Activated CD8-positive, alpha-beta memory T cell treated with anti-CD3 and anti-CD28 coated beads for 1 hour (primary cell): ENCODE measurements at places on chromosomes 6 and 20.

- no peak for DNase-seq
Observed at GRCh38 chr6:55980627-55981211, 105.3 kb upstream of the BMP5 start.

- no peak for DNase-seq
Observed at GRCh38 chr20:33650753-33651561, 11.2 kb upstream of the C20orf144 start.

DNA sequence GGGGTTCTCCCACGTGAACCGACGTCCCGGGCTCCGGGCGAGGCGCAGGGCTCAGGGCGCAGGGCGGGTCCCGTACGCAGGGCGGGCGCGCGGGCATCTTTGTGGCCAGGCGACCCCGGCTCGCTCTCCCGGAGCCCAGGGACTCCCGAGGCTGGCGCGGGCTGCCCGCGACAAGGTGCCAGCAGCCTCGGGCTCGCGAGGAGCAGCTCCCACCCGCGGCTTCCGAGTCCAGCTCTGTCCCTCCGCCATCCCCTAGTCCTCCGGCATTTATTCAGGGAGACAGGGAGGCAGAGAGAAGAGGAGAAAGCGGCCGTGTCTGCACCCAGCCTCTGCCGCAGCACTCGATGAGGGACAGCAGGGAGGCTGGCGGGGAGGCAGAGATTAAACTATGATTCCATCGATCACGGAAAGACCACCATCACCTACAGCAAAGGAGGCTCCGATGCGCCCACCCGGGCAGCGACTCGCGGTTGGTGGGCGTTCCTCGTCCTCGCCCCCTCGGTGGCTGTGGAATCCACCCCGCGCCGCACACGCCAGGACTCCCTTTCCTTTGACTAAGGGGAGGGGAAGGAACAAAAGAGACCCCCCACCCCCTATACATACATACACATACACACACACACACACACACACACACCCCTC lies 1.1 kb downstream of the RGS17 start:
- no peak for DNase-seq

DNA sequence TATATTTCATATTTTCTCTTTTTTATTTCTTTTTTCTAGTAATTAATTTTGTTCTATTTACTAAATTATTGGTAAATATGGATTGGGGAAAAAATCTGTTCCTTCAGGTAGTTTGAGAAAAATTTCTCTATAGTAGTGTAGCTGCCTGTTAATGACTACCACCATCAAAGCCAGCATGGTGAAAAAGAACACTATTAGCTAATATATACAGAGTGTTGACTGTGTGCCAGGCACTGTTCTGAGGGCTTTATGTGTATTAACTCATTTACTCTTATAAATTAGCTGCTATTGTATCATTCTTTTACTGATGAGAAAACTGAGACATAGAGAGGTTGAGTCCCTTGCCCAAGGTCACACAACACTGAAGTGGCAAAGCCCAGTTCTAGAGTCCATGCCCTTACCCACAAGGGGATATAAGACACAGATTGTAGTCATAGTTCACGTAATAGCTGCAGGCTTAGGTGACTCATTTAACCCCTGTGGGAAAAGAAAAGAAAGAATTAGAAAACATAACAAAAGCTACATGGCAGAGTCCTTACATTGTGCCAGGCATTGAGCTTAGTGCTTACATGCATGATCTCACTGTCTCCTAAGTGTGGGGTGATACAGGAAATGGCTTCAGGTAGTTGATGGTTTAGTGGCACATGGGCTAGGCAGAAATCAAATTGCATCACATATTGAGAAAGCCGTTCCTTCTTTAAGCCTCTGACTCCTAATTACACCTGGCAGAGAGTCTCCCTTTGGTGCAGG lies 12.2 kb upstream of the AKIRIN2 start:
- no peak for DNase-seq

- no peak for DNase-seq
Observed at GRCh38 chr20:12289465-12289864, 371.8 kb downstream of the BTBD3 start.

- DNase-seq: no peak
Observed at GRCh38 chr20:39676857-39677391, 714.8 kb downstream of the DHX35 start.

- DNase-seq: no peak
Observed at GRCh38 chr6:169396554-169397163, 143.0 kb upstream of the THBS2 start.

DNA sequence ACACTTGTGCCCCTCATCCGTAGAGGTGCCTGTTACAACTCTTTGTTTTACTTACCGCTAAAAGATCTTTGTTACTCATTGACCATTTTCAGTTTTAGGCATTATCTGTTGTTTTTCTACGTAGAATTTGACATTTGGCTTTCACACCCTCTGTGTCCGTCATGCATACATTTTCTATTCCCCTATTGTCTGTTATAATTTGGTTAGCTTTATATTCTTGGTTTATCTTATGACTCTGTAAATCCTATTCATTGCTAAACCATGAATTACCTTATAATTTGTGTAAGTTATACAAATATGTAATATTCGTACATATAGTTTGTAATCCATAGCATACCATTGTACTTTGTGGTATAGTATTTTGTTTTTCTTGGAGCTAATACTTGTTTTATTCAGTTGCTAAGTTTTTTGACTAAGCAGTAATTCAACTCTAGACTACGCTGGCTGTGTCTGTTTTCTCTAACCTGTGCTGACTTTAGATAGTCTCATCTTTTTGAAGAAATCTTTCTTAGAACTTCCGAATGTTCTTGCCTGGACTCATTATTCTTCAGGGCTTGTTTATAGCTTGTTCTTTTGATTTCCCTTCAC lies 21.8 kb downstream of the CDC5L start:
- DNase-seq: no peak

- no peak for DNase-seq
Observed at GRCh38 chr6:83359638-83360037, 71.2 kb downstream of the ME1 start.

DNA sequence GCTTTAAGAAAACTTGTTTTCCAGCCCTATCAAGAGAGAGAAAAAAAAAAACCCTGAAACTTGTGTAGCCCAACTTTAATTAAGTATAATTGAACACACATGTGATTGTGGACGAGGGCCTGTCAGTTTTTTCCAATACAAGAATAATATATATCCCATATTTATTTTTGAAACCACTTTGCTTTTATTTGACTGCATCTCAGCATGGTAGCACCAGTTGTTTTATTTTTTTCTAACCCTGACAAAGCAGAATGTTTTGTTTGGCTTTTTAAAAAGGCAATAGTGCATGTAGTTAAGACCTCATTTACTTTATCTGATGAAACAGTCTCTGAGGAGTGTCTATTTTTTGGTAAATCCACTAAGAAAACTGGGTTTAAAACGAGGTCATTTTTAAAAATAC lies 257.7 kb downstream of the CDKAL1 start:
- DNase-seq: no peak

DNA sequence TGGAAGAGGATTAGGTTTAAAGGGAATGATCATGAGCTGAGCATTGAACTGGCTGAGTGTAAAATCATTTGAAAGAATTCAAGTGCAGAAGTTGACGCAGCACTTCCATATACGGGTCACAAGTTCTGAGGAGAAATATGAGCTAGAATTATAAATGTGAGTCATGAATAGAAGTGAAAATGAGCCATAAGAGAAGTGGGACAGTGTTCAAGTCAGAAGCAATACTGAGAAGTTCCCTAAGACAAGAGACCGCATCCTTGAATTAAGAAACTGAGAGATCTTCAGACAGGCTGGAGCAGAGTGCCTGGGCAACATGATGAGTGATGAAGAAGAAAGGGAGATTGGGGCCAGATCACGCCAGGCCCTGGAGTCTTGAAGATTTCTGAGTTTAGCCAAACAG lies 209.7 kb downstream of the TBX18 start:
- no peak for DNase-seq

GRCh38 chr6:87473419-87473903 lies 687 bp downstream of the SLC35A1 start:
- peak; percentile 16 for DNase-seq

GRCh38 chr6:101760843-101761621 lies 367.5 kb downstream of the GRIK2 start:
- DNase-seq: no peak

DNA sequence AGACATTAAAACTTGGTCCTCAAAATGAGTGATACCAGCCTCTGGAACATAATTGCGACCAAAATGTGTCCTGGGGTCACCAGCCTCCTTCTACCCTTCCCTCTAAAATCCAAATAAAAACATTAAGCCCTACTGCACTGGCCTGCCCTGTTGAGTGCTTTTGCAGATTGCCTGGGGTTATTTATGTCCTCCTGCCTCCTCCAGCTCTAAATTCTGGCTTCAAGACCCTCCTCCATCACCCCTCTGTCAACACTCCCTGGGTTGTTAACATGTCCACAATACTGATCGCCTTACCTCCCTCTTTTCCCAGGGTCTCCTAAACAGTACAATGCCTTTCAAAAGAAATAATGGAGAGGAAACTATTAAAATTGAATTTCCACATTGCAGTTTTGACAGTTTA lies 327.5 kb downstream of the NRN1 start:
- no peak for DNase-seq

DNA sequence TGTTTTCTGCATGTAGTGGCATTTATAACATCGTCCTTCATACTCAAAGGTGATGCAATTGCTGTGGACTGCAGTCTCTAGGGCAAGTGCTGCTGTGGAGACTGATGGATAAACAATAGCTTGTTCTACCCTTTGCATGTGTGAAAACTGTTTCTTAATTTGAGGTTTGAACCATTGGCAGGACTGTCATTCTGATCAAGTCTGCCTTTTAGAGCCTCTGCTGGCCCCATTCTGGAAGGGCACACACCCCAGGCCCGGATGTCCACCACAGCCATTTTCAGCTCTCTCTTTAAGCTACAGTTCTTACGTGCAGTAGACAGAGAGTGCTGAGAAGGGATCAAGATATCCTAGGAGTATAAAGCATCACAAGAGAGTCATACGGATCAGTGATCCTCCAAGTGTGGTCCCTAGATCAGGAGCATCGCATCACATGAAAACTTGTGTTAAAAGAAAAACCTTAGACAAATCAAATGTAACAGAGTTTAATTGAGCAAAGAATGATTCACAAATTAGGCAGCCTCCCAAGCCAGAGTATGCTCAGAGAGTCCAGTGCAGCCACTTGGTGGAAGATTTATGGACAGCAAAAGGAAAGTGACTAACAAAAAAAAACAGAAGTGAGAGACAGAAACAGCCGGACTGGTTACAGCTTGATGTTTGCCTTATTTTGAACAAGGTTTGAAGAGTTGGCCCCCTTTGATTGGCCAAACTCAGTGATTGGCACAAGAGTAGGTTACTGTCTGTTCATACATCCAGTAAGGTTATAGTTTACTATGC lies 52.0 kb downstream of the FRK start:
- no peak for DNase-seq

DNA sequence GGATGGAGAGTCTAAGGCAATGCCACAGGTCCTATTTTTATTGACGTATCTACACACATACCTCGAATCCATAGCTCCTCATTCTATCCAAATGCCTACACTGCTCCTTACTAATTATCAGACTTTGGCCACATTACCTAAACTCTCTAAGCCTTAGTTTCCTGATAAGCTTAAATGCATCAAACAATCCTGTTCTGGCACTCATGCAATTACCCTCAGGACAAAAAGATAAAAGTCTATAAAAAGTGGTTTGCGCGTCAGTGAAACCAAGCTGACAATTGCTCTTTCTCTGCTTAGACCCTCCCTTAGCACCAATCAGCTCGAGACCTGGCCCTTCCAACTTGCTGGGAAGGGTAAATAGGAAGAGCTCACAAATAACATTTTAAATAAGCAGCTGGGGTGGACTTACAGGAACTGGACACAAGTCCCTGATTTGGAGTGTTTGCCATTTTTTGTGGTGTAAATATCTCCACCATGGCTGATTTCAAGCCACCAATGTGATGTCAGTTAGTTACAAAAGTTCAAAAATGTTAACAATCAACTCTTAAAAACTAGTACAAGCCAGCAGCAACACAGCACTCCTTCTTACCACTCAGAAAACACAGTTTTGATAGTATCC lies 7.2 kb upstream of the PLEKHG1 start:
- no peak for DNase-seq

DNA sequence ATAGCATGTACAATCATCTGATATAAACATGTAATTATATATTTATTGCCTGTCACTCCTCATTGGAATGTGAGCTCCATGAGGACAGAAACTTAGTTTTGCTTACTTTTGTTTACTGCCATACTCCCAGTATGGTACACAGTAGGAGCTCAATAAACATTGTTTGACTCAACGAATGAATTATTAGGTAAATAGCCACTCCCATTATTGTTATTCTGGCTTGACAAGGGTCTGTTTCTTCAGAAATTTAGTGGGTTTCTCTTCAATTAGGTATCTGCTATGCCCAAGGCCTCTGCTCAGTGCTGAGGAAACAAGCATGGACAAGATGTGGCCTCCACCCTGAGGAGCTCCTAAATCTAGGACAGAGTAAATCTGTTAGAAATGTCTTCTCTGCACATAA lies 6.3 kb downstream of the BCL2L1 start:
- DNase-seq: no peak

DNA sequence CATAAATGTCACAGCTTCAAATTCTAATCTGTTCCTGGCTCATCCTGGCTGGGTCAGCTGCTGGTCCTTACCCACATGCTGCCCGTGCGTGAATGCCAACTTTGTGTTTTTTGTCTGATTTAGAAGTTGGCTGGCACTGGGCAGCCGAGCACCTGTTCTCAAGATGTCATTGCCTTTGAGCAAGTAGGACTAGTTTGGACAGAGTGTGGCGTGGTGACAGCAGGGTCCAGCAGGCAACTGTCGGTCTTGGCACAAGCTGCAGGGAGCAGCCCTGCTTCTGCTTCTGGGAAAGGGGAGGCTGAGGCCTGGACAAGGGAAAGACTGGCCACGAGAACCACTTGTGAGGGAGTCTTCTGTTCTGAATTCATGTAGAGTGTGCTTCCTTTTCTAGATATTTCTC lies 26.4 kb upstream of the ADRM1 start:
- DNase-seq: no peak

DNA sequence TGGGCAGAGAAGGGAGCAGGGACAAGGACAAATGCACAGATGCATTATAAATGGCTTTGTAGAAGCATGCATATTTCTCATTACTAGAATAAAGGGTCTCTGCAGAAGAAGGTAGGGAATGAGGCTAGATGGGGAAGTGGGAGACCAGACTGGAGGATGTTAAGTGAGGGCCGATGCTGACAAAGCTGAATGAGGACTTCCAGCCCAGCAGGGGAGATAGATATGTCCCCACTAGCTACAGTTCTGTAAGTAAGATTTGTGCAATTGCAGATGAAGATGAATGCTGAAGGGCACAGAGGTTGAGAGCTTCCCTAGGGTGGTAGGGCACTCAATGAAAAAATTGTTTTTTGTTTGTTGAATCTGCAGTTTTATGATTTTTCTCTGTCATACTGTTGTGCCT lies 16.9 kb downstream of the ADGRG6 start:
- no peak for DNase-seq

GRCh38 chr20:43571310-43571709 lies 12.5 kb downstream of the SGK2 start:
- DNase-seq: no peak

- DNase-seq: no peak
Observed at GRCh38 chr20:40251284-40251932, 437.6 kb downstream of the MAFB start.

GRCh38 chr6:93272896-93273295 lies 146.5 kb downstream of the EPHA7 start:
- DNase-seq: no peak

- DNase-seq: no peak
Observed at GRCh38 chr20:48847498-48848205, 19.9 kb upstream of the PREX1 start.

- DNase-seq: no peak
Observed at GRCh38 chr6:14540810-14541540, 423.4 kb downstream of the CD83 start.
